Stimulated activated CD4-positive, alpha-beta T cell treated with anti-CD3 and anti-CD28 coated beads, Interleukin-12 subunit alpha, Interleukin-12 subunit beta, amount 100 ng/mL, for 48 hours (primary cell): ENCODE measurements at places on chromosomes 16 and 17.

DNA sequence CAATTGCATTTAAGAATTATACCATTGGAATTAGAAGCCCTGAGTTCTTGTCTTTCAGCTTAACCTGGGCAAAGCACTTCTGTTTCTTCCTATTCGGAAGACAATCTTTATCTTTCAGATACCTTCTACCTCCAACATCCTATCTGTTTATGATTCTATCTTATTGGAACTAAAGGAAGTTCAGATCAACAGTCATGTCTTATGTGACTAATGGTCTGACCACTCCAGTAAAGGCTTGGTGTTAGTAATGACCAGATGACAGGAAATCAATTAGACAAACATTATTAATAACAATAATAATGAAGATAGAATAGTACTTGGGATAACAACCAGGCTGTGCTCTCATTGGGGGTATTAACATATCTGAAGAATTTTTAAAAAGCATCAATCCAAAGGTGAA, 11.3 kb downstream of the HS3ST3A1 start:
- no peak for DNase-seq

DNA sequence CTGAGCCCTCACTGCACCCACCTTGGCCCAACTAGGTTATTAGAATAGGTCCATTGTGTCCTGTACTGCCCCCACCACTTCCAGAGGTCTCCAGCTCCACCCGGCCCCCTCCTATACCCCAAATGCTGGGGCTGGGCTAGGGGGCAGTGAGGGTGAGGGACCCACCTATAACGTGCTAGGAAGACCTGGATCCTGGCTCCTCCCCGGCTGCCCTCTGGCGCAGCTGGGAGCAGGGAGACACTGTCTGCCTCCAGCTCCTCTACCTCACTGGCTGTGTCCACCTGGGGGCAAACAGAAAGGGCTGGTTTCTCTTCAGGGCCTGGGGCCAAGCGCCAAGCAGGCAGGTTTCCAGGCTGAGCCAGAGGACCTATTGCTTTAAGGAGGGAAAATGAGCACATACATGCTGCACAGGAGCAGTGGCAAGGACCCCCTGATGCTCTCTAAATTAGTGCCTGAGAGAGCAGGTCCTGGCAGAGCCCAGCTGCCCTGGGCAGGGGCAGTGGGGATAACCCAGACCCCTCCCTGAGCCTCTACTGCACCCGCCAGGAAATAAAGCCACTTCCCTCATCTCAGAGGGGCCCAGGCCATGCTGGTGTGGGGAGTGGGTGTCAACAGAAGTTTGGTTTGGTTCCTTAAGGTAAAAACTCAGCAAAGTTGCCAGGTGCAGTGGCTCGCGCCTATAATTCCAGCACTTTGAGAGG, 12.2 kb downstream of the TSPOAP1 start:
- DNase-seq, result no peak

GRCh38 chr16:9476744-9477143, 385.3 kb downstream of the HAPSTR1 start:
- DNase-seq, result no peak

DNA sequence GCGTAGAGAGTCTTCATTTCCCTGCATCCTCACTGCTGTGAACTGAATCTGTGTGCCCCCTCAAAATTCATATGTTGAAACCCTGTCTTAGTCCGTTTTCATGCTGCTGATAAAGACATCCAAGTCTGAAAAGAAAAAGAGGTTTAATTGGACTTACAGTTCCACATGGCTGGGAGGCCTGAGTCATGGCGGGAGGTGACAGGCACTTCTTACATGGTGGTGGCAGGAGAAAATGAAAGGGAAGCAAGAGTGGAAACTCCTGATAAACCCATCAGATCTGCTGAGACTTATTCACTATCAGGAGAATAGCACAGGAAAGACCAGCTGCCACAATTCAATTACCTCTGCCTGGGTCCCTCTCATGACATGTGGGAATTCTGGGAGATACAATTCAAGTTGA, 3.1 kb upstream of the CCDC42 start:
- no peak for DNase-seq

DNA sequence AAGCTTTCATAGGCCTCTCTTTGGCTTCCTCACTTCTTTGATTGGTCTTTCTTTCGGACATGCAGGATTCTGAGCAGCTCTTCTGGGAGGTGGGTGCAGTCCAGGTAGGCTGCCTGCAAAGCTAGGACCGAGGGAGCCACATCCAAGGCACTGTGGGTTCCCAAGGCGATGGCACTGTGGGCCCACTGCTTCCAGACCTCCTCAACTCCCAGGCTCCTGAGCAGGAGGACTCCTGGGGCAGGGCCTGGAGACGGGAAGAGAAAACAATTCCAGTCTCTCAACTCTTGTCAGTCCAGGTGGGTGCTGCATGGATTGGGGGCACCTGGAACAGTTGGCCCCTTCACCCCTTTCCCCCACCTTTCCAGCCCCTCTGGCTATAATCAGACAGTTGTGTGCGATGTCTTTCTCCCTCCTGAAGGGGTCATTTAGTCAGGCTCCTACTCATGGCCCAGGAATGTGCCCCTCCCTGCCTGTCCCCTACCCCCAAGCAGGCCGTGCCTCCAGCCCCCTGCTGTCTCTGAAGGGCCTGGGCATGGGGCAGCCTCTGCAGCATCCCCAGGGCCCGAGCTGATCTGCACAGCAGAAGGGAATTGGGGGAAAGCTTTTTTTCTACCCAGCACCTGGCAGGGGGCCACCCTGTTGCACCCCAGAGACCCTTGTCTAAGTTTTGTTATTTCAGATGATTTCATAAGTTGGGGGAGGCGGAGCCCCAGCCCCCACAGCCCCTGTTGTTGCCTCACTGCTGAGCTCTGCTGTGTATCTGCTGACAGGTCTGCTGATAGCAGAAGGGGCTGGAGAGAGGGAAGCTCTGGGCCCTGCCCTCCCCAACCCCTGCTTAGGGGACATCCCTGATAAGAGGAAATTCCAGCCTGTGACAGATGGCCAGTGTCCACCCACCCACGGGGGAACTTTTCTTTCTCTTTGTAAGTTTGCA, 330.3 kb downstream of the SEC14L1 start:
- DNase-seq, result no peak

- no peak for DNase-seq
Observed at GRCh38 chr17:50676065-50676975, 31.4 kb downstream of the ANKRD40 start.

- DNase-seq, result no peak
Observed at GRCh38 chr17:82866590-82867191, 26.9 kb upstream of the ZNF750 start.

GRCh38 chr17:80021600-80021999, 14.1 kb downstream of the TBC1D16 start:
- no peak for DNase-seq

DNA sequence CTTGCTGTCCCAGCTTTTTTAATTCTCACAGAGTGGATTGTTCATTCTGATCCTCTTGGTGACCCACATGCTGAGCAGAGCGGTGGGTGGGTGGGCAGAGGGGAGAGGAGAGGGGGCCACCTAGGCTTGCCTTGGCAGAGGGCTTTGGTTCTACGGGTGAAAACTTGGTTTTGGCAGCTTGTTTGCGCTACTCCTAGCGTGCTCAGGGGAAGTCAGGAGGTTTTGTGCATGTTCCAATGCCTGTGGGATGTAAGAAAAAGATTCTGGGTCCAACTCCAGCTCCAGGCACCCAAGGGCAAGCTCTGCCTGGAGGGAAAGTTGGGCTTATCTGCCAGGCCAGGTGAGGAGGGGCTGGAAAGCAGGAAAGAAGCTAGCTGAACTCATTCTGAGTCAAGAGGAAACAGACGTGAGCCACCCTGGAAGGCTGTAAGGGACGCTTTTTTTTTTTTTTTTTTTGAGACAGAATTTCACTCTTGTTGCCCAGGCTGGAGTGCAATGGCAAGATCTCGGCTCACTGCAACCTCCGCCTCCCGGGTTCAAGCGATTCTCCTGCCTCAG, 169.1 kb downstream of the WSCD1 start:
- no peak for DNase-seq

DNA sequence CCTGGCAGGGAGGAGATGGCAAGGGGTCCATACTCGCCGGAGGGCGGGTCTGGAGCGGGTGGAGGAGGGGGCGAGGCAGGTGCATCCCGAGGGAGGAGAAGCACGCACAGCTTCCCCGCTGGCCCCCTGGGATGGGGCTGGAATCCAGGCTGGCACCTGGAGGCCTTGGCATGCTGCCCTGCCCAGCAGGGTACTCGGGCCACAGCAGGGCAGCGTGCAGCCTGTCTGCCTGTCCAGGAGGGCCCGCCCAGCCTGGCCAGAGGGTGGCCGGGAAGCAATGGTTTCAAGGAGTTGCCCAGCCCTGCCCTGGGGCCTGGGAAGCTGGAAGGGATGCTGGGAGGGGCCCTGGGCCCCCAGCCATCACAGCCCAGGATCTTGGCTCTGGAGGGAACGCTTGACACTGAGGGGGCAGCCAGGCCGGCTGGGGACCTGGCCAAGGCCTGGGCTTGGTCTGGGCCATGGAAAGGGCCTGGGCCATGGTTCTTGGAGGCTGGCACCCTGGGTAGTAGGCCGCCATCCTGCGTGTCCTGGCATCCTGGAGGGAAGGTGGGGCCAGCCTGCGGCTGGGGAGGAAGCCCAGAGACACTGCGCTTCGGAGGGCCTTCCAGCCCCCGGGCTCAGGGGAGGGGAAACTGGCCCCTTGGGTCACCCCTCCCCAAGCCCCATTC, 1.1 kb downstream of the GLIS2 start:
- DNase-seq, result no peak

GRCh38 chr16:88769617-88770460, 15.2 kb downstream of the PIEZO1 start:
- DNase-seq, result no peak

DNA sequence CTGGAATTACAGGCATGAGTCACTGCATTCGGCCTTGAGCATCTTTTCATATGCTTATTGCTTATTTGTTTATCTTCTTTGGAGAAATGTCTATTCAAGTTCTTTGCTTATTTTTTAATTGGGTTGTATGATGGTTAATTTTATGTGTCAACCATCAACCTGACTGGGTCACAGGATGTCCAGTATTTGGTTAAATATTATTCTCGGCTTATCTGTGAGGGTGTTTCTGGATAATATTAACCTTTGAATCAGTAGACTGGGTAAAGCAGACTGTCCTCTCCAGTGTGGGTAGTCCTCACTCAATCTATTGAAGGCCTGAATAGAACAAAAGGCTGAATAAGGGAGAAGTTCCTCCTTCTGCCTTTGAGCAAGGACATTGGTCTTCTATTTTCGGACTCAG, 142.0 kb downstream of the SSH2 start:
- no peak for DNase-seq

GRCh38 chr17:8327303-8327649, 12.4 kb upstream of the ODF4 start:
- no peak for DNase-seq

DNA sequence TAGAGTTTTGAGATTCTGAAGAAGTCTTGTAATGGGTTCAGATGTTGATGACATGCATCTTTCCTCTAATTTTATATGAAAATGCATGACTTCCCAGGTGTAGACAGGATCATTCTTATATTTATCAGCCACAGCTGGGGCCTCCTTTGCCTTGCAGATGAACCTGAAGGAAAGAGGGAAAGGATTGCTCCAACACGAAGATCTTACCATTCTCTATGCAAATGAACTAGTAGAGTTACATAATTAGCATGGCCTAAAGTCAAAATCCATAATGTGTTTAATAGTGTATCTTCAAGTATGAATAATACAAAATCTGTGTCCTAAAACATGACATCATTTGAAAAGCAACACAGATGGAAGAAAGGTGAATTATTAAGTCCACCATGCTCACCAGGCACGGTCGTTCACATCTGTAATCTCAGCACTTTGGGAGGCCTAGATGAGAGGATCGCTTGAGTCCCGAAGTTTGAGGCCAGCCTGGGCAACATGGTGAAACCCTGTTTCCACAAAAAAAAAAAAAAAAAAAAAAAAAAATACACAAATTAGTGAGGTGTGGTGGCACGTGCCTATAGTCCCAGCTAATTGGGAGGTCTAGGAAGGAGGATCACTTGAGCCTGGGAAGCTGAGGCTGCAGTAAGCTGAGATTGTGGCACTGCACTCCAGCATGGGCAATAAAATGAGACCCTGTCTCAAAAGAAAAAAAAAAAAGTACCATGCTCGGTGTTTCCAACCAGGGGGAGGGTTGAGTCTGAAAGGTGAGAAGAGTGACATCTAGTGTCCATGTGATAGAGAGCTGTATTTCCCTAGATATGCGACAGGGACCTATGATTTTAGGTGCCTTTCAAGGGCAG, 6.3 kb downstream of the VWA3A start:
- DNase-seq, result no peak

DNA sequence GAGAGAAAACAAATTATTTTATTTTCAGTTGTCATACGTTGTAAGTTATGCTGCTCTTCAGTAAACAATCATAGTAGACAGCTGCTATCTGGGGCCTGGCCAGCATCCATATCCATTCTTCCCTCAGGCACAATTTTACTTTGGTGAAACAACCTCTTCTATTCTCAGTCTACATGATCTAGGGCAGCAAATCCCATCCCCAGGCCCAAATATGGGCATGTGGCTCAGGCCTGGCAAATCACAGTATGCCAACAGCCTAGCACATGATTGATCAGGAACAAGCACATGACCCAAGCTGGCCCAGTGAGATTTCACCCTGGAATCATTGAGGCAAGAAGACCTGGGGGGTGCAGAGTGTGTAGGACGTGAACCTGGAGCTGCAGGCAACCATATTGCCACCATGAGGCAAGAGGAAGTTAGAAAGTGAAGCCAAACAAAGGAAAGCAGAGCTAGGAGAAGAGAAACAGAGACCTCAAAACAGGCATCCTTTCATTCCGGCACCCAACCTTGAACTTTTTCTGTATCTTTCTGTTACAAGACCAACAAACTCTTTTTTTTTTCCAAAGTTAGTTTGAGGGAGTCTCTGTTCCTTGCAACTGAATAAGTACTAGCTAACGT, 10.3 kb upstream of the ABCC12 start:
- DNase-seq, result no peak

DNA sequence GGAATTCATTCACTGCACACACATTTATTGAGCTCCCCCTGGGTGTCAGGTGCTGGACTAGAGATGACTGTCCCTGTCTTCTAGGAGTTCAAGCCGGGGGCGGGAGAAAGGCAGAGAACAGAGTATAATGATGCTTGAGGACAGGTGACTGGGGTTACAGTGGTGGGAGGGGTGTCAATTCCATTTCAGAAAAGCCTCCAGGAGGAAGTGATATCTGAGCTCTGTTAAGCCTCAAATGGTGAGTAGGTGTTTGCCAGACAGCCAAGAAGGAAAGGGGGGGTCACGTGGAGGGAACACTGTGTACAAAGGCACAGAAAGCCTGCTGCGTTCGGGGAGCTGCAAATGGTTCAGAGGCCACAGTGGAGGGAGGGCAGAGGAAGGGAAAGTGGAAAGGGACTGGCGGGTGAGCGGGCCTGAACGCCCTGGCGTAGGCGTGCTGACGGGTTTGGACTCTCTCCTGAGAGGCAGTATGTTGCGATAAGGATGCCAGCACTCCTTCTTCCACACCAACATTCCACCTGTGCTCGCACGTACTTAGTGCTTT, 9.7 kb upstream of the NXPH3 start:
- DNase-seq, result no peak

DNA sequence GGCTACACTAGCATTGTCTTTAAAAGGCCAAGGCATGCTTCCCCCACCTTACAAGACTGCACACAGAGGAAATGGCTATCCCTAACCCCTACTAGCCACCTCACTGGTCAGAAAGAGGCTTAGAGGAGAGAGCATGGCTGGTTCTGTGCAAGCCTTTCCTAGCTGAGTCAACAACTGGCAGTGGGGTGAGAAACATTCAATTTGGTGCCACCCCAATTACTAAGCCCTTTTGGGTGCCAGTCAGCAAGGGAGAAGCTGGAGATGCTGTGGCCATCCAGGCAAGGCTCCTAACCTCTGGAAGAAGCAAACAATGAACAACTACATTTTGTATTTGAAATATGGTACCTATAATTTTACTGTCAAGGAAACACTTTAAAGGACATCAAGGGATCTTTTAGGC, 4.7 kb upstream of the KAT7 start:
- DNase-seq, result no peak

GRCh38 chr16:75801307-75801706, 75.0 kb upstream of the CPHXL start:
- no peak for DNase-seq

- no peak for DNase-seq
Observed at GRCh38 chr16:15464401-15465186, 30.2 kb downstream of the BMERB1 start.
